ENCODE measurements at places on chromosomes 16 and 17.
A peak's percentile ranks its signal among the peaks of the same experiment; 100 is the strongest.

DNA sequence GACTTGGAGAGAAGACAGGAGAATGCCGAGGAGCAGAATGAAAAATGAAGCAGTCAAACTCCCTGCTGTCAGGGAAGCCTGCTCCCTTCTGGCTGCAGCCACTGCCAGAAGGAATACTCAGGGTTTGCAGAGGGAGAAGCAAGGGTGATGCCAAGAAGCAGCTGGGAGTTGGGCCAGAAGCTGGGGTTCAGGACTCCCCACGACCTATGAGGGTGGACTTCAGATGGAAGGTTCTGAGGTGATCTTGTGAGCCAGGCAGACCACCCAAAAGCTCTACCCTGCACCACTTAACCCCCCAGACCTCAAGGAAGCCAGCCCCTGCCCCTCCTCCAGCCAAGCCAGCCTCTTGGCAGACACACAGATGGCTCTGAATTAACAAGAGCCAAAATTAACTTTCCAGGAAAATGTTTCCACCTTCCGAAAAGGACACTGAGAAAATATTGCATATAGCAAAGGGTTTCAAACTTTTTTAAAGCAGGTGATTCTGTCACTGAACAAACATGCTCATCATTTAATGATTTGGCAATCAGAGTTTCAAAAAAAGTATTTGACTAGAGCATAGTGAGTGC lies 126.0 kb upstream of the ERCC4 start:
- DNase-seq: no peak

DNA sequence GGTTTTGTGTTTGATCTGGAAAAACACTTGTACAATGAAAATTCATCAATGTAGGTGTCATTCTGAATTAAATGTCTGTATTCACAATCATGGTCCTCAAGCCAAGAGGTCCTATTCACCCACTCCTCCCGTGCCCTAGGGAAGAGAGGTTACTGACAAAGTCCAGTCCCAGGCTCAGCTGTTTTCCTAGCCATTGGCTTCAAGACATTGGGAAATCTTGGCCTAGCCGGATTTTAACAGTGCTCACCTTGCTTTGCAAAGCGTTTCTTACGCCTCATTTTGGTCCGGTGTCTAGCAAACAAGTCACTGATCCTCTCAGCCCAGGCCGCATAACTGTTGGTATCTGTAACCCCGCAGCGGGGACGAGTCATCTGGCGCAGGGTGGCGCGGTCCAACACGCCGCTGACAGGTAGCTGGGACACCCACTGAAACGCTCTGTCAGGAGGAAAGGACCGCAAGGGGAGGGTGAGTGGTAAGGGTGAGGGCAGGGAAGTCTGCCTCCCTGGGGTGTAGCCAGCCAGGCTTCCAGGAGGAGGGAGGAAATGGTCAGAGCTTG lies 16.7 kb downstream of the MMP28 start:
- DNase-seq: no peak

DNA sequence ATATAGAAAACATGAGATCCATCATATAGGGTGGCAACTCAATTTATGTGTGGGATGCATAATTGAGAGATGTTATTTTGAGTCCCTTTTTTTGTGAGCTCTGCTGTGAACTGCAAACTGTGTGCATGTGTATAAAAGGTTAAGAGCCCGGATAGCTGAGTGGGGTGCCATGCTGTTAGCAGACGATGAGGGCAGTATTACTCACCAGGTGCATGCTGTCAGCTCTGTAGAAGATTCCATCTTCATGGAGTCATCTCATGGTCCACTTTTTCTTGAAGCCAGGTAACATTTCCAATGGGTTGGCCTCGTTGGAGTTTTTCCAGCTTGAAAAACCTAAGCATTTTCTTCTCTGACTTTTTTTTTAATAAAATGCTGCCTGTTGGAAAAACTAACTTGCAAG lies 43.0 kb upstream of the RHBDL3 start:
- DNase-seq: no peak

DNA sequence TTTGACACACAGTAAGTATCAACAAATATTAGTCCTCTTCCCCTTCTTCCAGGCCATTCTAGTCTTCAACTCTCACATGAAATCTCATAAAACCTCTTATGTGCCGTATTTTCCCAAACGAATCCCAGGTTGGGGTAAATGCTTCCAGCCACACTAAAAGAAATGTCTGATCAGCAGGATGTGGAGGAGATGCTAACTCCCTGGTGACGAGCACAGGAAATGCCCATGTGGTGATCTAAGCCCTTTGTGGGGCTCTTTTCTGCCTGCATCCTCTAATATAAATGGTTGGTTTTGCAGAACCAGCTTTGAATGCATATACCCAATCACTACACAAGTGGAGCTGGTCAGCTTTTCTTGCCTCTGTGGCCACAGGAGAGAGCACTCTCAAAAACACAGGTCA lies 498.2 kb upstream of the ERCC4 start:
- no peak for DNase-seq

- DNase-seq: peak; percentile 71
Observed at GRCh38 chr16:88649924-88650748, 717 bp downstream of the CYBA start.

DNA sequence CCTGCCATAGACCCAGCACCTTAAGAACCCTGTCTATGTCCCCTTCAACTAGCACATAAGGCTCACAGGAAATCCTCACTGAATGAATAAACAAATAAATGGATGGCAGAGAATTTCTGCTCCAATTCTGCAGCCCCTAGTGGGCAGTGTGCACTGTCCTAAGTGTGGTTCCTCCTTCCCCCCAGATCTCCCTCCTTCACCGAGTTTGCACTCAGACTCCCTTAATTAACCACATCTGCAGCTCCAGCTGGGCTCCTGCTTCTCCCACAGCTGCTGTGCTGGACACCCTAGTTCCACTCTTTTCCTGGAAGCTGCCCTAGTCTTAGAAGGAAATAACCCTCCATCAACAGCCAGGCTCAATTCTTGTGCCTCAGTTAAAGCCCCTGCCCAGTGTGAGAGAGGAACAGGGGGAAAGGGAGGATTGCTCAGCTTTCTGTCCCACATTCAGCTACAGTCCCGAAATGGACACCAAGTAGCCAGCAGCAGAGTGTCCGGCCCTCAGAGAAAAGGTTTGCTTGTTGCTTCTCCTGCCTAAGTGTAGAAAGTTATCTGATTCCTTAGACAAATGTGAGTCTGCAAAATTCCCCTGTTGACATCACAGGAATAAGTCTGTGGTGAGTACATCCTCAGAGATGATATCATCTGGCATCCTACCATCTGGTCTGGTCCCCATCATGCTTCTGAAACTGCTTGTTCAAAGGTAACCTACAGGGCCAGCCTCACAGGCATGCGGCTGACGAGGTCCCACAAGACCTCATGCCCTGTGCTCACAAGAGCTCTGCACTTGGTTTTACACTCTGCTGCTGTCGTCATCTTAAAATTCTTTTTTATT lies 12.3 kb downstream of the LRRC3C start:
- DNase-seq: peak; percentile 63

- DNase-seq: no peak
Observed at GRCh38 chr17:76171706-76172105, 30.7 kb upstream of the FOXJ1 start.
